Mesenchymal stem cell (in vitro differentiated cells and primary cell): ENCODE measurements at places on chromosomes 1 and 21.
A peak's percentile ranks its signal among the peaks of the same experiment; 100 is the strongest.

GRCh38 chr1:201022493-201022819 lies 1.1 kb downstream of the KIF21B start:
- H3K4me3 ChIP-seq = peak overlapping the region; percentile 79
- H3K27ac ChIP-seq = no peak overlapping the region
- peaks cover 15% of the 10 kb centered on the region for H3K27me3 ChIP-seq
- H3K4me1 ChIP-seq = peaks cover 48% of the 10 kb centered on the region

- H3K27me3 ChIP-seq = no peaks in the 10 kb centered on the region
- no peak overlapping the region for H3K4me3 ChIP-seq
These were observed 7.9 kb upstream of the TIAM1 start for GRCh38 chr21:31351960-31352359.

GRCh38 chr1:88088481-88088880 lies 595.6 kb upstream of the PKN2 start:
- no peaks in the 10 kb centered on the region for H3K27me3 ChIP-seq
- H3K27ac ChIP-seq = no peak overlapping the region
- H3K36me3 ChIP-seq = no peaks in the 10 kb centered on the region
- H3K4me1 ChIP-seq = no peaks in the 10 kb centered on the region
- no peak for DNase-seq

DNA sequence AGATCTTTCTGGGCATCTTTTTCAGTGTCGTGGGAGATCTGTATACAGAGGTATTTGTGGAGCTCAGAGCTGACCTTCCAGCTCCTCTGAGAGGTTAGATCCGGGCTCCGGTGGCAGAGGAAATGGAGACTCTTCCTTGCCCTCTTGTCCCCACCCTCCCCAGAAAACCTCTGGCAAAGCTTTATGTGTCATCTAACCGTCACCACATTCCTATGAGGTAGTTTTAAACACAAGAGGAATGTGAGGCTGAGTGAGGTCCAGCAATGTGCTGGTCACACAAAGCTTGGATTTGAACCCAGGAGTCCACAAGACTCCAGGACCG lies 1.2 kb downstream of the CD160 start:
- no peaks in the 10 kb centered on the region for H3K36me3 ChIP-seq
- peaks cover 24% of the 10 kb centered on the region for H3K4me1 ChIP-seq
- peak; percentile 77 for DNase-seq
- H3K27me3 ChIP-seq = no peaks in the 10 kb centered on the region
- peak overlapping the region; percentile 76 for H3K4me3 ChIP-seq
- H3K27ac ChIP-seq = peak overlapping the region; percentile 5

GRCh38 chr21:41201385-41201784 lies 33.4 kb downstream of the BACE2 start:
- no peaks in the 10 kb centered on the region for H3K27me3 ChIP-seq
- no peak overlapping the region for H3K4me3 ChIP-seq
- H3K36me3 ChIP-seq = peaks cover 4% of the 10 kb centered on the region
- H3K4me1 ChIP-seq = peaks cover 1% of the 10 kb centered on the region

DNA sequence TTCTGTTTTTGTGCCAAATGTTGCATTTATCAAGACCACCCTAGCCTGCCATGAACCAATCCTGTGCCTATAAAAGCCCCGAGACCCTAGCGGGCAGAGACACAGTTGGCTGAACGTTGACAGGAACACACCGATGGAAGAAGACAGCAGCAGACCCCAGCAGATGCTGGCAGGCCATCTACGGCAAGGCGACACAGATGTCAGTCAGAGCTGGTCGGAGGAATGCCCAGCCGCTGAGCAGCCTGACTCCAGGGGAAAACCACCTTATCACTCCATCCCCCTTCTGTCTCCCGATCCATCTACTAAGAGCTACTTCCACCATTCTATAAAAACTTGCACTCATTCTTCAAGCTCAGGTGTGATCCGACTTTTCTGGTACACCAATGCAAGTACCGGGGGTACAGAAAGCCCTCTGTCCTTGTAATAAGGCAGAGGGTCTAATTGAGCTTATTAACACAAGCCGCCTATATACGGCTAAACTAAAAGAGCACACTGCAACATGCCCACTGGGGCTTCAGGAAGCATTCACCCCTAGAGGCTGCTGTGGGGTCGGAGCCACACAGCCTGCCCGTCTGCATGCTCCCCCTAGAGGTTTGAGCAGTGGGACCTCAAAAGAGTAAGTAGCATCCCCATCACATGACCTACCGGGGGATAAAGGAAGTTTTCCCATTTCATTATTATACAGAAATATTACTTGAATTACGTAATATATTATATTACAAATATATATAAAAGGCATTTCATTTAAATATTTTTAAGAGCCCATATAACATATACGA lies 1156.3 kb upstream of the B3GALT2 start:
- no peak for DNase-seq
- no peaks in the 10 kb centered on the region for H3K36me3 ChIP-seq
- no peak overlapping the region for H3K4me3 ChIP-seq
- H3K27ac ChIP-seq = no peak overlapping the region
- no peaks in the 10 kb centered on the region for H3K27me3 ChIP-seq

DNA sequence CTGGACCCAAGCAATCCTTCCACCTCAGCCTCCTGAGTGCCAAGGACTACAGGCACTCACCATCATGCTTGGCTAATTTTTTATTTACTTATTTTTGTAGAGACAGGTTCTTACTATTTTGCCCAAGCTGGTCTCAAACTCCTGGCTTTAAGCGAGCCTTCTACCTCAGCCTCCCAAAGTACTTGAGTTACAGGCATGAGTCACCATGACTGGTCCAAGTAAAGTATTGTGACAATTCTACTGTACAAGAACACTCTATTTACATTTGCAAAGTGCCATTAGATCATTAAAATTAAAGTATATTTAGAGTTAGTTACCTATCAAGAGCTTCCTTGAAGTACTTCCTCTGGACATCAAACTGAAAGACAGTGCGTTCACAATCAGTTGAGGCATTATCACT lies 44.8 kb downstream of the NRDC start:
- H3K36me3 ChIP-seq = peaks cover 59% of the 10 kb centered on the region
- H3K27me3 ChIP-seq = no peaks in the 10 kb centered on the region
- H3K27ac ChIP-seq = no peak overlapping the region
- H3K4me1 ChIP-seq = no peaks in the 10 kb centered on the region
- H3K4me3 ChIP-seq = no peak overlapping the region

- H3K4me3 ChIP-seq = peak overlapping the region; percentile 85
- H3K36me3 ChIP-seq = no peaks in the 10 kb centered on the region
- H3K4me1 ChIP-seq = peaks cover 2% of the 10 kb centered on the region
- H3K27ac ChIP-seq = no peak overlapping the region
- no peak for DNase-seq
These were observed 1.0 kb downstream of the LYST start for GRCh38 chr1:235865565-235866204.

- H3K36me3 ChIP-seq = no peaks in the 10 kb centered on the region
- no peaks in the 10 kb centered on the region for H3K27me3 ChIP-seq
- no peak for DNase-seq
These were observed 492 bp upstream of the PGM1 start for GRCh38 chr1:63592536-63593302.

GRCh38 chr1:13687151-13687715 lies 12.8 kb upstream of the PRDM2 start:
- no peaks in the 10 kb centered on the region for H3K4me1 ChIP-seq
- H3K27ac ChIP-seq = no peak overlapping the region
- no peak for DNase-seq
- H3K36me3 ChIP-seq = no peaks in the 10 kb centered on the region

- no peaks in the 10 kb centered on the region for H3K36me3 ChIP-seq
- DNase-seq = no peak
These were observed 56.9 kb downstream of the TRABD2B start for GRCh38 chr1:47940326-47940725.

GRCh38 chr1:168373869-168374268 lies 93.2 kb downstream of the TBX19 start:
- no peaks in the 10 kb centered on the region for H3K36me3 ChIP-seq
- H3K4me3 ChIP-seq = no peak overlapping the region

GRCh38 chr1:8349961-8350360 lies 32.0 kb downstream of the SLC45A1 start:
- DNase-seq = no peak
- H3K4me1 ChIP-seq = peaks cover 10% of the 10 kb centered on the region
- no peak overlapping the region for H3K4me3 ChIP-seq

GRCh38 chr1:84365225-84366221 lies 32.8 kb upstream of the DNASE2B start:
- peak overlapping the region; percentile 91 for H3K27ac ChIP-seq
- no peaks in the 10 kb centered on the region for H3K36me3 ChIP-seq
- DNase-seq = peak; percentile 96
- peaks cover 7% of the 10 kb centered on the region for H3K4me1 ChIP-seq
- no peak overlapping the region for H3K4me3 ChIP-seq

DNA sequence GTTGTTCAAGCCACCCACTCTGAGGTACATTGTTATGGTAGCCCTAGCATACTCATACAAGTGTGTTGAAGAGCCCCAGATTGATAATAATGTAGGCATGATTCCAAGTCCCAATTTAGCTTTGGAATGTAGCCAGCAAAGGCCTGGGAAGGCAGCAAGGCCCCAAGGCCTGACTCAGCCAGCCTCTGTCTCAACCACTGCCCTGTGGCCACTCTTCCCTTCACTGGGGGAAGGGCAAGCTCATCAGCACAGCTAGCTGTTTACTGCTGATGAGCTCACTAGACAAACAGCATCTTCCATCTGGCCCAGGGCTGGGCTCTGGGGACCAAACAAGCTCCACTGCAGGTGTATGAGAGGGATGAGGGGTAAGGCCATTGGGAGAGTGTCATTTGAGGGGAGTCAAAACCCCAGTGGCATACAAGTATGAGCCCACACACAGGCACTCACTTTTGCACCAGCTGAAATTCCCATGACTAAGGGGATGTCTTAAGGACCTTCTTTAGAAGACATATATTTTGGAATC lies 2.2 kb upstream of the IRF6 start:
- peak; percentile 97 for DNase-seq
- H3K27me3 ChIP-seq = peaks cover 12% of the 10 kb centered on the region
- H3K4me1 ChIP-seq = peaks cover 14% of the 10 kb centered on the region
- H3K27ac ChIP-seq = no peak overlapping the region
- no peak overlapping the region for H3K4me3 ChIP-seq
- no peaks in the 10 kb centered on the region for H3K36me3 ChIP-seq

DNA sequence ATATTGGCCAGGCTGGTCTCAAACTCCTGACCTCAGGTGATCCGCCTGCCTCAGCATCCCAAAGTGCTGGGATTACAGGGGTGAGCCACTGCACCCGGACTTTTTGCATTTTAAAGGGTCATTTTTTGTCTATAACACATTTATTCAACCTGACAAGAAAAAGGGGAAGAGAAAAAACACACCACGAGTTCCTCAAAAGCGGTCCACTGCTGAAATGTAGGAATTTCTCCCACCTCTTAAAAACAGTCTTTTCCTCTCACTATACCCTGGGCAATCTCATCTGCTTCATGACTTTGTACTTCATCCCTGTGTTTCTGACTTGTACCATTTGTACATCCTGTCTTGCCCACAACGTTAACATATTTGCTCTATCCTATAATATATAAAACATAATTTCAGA lies 413.3 kb upstream of the PTBP2 start:
- no peak overlapping the region for H3K27ac ChIP-seq
- no peaks in the 10 kb centered on the region for H3K36me3 ChIP-seq
- no peak for DNase-seq
- H3K4me3 ChIP-seq = no peak overlapping the region
- peaks cover 4% of the 10 kb centered on the region for H3K4me1 ChIP-seq
- no peaks in the 10 kb centered on the region for H3K27me3 ChIP-seq

DNA sequence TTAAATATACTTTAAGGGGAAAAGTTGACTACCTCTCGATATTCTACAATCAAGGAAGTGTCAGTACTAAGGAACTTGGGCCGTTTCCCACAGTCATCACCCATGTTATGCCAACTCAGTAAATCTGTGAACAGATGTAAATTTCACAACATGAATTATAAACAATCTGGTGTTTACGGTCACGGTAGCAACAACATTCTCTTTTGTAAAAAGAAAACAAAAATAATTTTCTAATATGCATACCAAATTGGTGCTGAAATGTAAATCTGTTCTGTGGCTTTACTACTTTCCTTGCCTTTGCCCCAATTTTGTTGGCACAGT lies 1.2 kb downstream of the SH3GLB1 start:
- no peaks in the 10 kb centered on the region for H3K27me3 ChIP-seq
- H3K4me1 ChIP-seq = peaks cover 1% of the 10 kb centered on the region
- no peaks in the 10 kb centered on the region for H3K36me3 ChIP-seq

- no peak overlapping the region for H3K27ac ChIP-seq
- H3K4me1 ChIP-seq = no peaks in the 10 kb centered on the region
These were observed 84.4 kb downstream of the AKT3 start for GRCh38 chr1:243765676-243766075.

DNA sequence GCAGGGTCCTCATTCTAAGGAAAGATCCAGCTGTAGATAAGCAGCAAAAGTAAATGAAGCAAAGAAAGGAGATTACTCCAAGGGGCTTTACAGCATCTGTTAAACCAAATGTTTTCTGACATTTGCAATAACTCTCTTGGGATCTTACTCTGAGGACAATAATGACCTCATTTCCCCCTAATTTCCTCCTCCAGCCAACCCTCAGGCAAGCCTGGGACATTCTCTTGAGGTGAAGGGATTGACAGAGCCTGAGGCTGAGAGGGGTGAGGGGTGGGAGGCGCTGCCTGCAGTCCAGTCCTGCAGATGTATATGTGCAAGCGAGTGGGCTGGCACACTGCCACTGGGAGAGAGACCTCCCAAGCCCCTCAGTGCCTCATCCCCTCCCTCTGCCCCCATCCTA lies 40.5 kb upstream of the NEK2 start:
- DNase-seq = no peak
- no peaks in the 10 kb centered on the region for H3K27me3 ChIP-seq
- H3K36me3 ChIP-seq = no peaks in the 10 kb centered on the region

DNA sequence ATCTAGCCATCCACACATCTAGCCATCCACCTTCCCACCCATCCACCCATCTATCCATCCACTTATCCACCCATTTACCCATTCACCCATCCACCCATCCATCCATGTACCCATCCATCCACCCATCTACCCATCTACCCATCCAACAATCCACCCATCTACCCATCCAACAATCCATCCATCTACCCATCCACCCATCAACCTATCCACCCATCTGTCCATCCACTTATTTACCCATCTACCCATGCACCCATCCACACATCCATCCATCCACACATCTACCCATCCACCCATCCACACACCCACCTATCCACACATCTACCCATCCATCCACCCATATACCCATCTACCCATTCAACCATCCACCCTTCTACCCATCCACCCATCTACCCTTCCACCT lies 238.4 kb downstream of the DYRK1A start:
- H3K4me1 ChIP-seq = no peaks in the 10 kb centered on the region
- no peak overlapping the region for H3K4me3 ChIP-seq
- no peak overlapping the region for H3K27ac ChIP-seq

- H3K4me1 ChIP-seq = no peaks in the 10 kb centered on the region
- no peaks in the 10 kb centered on the region for H3K27me3 ChIP-seq
- no peak overlapping the region for H3K27ac ChIP-seq
- H3K36me3 ChIP-seq = no peaks in the 10 kb centered on the region
- H3K4me3 ChIP-seq = no peak overlapping the region
These were observed 324.1 kb downstream of the BARHL2 start for GRCh38 chr1:90393025-90393424.

DNA sequence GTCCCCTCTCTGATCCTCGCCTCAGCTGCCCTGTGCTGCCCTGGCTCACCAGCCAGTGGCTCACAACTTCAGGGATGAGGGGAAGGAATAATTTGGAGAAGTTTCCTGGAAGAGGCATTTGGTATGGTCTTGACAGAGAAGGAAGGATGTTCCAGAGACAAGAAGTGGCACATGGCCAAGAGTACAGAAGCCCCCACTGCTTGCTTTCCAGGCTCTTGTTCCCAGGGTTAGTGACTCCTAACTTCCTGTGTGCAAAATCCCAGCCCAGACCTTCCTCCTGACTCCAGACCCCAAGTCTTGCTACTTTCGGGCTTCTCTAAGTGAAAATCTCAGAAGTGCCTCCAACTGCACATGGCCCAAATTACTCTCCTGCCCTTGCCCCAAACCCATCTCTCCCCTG lies 85.7 kb downstream of the HMGB4 start:
- no peaks in the 10 kb centered on the region for H3K4me1 ChIP-seq
- H3K27ac ChIP-seq = no peak overlapping the region
- DNase-seq = no peak
- no peak overlapping the region for H3K4me3 ChIP-seq
- no peaks in the 10 kb centered on the region for H3K36me3 ChIP-seq
